Stimulated activated CD4-positive, alpha-beta T cell treated with anti-CD3 and anti-CD28 coated beads, Interleukin-12 subunit alpha, Interleukin-12 subunit beta, amount 100 ng/mL, for 4 hours (primary cell): ENCODE measurements at places on chromosomes 7 and 10.

GRCh38 chr7:101677797-101678479 is 48.8 kb upstream of the MYL10 start:
- no peak for DNase-seq

GRCh38 chr7:2838873-2839578 is 5.1 kb downstream of the GNA12 start:
- no peak for DNase-seq

- no peak for DNase-seq
Measured at GRCh38 chr10:34358729-34359434, 456.2 kb downstream of the PARD3 start.

- DNase-seq: no peak
Measured at GRCh38 chr10:96512524-96513304, 1.0 kb downstream of the TLL2 start.

DNA sequence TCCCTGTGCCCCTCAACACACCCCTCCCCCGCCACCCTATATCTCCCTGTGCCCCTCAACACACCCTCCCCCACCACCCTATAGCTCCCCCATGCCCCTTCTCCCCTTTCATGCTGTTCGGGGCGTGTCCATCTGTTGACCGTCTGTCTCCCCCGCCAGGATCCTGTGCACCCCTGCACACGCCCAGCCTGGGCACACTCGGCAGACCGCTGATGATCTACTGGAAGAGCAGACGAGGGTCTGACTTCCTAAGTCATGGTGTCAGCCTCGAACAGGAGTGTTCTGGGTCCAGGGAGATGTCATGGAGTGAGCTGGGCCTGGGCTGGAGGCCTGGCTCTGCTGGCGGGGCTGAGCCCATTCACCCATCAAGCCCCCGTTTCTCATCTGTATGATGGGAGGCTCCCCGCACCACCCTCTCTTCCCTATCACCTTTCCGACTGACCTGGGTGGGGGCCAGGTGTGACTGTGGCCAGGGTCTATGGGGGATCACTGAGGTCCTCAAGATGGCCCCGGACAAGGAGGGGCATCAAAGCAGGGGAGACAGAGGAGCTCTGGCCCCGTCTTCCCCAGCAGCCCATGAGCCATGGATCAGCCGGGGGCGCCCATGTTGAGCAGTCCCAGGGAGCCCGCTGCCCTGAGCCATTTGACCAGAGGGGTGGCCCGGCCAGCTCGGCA is 48.3 kb downstream of the PDGFA start:
- no peak for DNase-seq

GRCh38 chr7:45103958-45104843 is 7.3 kb downstream of the TBRG4 start:
- DNase-seq: no peak

DNA sequence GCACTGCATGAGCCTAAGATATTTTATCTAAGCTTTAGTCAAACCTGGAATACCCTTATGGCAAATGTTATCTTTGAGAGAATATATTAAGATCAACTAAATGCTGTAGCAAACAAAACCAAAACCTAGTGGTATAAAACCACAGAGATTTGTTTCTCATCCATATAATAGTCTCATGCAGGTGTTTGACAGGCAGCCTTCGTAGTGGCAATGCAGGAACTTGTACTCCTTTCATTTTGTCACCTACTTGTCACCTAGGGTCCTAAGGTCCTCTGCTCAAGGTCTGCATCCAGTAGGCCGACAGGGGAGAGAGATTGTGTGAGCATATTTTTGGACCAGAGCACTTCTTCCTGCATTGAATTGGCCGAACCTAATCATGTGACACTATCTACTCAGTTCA is 352.6 kb downstream of the GPR37 start:
- no peak for DNase-seq

- no peak for DNase-seq
Measured at GRCh38 chr7:67692425-67692824, 695.8 kb downstream of the TYW1 start.

DNA sequence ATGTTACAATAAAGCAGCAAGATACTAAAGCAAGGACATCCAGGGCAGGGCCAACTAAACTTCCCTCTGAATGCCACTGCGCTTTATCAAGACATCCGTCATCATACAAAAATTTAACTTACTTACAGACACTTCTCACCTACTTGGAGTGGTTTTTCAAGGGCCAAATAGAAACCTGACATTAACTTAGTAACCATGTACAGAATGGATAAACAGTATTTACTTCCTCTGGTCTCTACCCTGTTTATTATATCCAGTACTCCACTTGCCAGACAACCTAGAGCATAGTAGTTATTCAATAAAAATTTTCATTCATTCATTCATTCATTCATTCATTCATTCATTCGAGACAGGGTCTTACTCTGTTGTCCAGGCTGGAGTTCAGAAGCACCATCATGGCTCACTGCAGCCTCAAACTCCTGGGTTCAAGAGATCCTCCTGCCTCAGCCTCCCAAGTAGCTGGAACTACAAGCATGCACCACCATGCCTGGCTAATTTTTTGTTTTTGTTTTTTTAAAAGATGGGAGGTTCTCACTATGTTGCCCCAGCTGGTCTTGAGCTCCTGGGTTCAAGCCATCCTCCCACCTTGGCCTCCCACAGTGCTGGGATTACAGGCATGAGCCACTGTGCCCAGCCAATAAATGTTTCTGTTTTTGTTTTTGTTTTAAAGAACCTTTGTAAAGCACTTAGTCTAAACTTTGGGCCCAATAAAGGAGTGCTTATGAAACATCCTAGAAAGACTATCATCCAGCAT is 19.0 kb downstream of the SMURF1 start:
- DNase-seq: no peak

DNA sequence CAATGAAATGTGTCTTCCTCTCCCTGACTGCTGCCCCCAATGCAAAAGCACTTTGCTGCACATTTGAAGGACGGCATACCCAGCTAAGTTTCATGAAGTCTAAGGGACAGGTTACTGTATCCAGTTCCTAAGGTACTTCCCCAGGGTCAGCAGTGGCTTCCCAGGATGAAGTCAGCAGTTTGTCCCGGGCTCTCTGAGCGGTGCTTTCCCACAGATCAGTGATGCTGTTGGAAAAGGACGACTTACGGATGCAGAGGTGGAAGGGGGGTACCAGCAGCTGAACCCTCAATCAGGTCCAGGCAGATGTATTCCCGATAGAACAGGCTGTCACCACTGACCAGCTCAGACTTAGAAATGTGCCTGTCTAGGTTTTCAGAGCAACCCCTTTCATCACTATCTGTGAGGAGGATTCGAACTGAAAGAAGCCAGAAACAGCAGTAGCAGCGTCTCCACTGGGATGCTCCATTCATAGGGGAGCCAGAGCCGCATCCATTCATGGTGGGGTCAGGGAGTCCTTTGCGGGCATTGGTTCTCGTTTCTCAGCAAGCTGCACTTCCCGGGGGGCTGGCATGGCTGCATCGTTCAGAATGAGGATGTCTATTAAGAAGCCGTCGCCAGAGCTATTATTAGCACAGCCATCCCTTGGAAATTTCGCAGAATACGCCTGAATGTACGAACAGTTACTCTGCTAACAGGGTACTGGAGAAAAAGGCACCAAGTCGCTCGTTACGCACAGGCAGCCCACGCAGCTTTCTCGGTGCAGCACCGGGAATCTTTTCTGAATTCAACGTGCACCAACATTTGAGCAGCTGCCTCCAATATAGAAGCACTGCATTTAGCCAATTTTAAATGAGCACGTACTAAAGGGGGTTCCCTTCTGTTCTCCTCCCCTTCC is 303.7 kb downstream of the PRPF18 start:
- DNase-seq: peak; percentile 16

- peak; percentile 80 for DNase-seq
Measured at GRCh38 chr10:101297901-101298486, 56.0 kb upstream of the BTRC start.

DNA sequence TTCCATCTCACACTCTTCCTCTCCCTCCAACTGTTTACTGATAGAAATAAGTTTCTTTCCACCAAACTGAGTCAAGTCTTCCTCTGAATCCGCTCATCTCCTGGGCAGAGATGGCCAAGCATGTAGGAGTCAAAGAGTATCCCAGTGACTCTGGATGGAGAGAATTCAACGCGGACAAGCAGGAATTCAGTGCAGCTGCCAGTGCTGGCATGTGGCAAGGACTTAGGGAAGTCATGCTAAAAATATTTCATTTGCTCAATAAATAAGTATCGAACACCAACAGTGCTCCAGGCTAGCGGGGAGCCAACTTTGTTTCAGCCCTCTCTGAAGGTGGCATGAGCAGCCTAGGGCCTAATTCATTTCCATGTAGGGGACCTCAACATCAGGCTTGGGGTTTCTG is 351.6 kb upstream of the ZMIZ1 start:
- DNase-seq: no peak

DNA sequence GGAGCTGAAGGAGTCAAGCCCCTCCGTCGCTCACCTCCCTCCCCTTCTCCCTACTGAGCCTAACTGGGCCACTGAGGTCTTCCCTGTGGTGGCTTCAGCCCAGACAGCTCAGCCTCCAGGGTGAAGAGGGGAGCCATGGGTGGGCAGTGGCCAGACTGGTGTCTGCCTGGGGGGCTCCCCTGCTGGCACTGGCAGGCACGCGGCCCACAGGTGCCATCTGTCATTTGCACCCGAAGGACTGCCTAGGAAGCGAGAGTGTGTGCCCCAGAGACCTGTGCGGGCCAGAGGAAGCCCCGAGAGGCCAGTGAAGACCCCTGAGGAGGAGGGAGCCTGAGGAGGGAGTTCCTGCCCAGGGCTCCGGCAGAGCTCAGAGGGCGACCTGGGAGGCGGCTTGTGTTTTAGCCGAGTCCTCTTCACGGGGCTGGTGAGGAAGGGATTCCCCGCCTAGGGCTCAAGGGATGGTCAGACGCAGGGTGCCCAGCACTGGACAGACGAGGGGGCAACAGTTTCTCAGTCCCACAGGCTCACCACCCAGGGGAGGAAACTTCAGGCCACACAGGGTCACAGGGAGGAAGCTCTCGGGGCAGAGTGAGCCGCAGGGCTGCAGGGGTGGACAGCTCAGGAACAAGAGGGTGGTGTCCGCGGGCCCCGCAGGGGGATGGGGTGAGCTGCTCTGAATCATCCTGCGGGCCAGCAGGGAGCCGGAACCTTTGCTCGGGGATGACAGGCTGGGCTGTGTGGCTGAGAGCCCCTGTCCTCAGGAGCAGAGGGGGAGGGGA is 76.2 kb upstream of the PPP2R2D start:
- no peak for DNase-seq

- DNase-seq: no peak
Measured at GRCh38 chr10:73206385-73206784, 38.5 kb downstream of the FAM149B1 start.

GRCh38 chr10:79238158-79238520 is 109.1 kb upstream of the PPIF start:
- no peak for DNase-seq

GRCh38 chr7:73429622-73430505 is 3.7 kb upstream of the FZD9 start:
- no peak for DNase-seq

DNA sequence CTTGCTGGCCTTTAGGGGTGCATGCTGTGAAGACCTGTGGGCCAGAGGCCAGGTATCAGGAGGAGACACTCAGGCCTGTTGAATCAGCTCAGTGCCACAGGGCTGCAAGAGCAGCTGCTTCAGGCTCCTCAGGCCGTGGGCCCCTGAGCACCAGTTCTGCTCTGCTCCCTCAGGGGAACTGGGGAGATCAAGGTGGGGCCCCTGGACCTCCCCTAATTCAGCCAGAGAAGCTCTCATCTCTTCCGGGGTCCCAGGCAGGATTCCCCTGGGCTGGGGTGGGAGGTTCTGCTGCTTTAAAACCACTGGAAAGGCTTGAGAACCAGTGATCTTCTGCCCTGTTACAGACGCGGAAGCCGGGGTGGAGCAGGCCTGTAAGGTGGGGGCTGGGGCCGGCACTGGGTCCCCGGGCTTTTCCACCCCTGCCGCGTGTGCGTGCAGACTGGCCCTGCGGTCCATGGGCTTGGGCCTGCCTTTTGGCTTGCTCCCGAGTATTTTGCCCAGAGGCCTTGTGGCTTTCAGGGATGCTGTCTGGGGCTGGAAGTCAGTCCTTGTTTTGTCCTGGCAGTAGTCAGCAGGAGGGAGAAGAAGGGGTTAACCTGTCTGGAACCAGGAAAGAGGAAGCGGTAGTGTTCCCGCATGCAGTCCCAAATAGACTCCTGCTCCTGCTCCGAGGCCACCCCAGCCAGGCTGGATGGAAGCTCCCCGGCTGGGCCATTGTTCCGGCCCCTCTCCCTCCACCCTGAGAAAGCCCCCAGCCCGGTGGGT is 74.3 kb downstream of the LHPP start:
- no peak for DNase-seq

DNA sequence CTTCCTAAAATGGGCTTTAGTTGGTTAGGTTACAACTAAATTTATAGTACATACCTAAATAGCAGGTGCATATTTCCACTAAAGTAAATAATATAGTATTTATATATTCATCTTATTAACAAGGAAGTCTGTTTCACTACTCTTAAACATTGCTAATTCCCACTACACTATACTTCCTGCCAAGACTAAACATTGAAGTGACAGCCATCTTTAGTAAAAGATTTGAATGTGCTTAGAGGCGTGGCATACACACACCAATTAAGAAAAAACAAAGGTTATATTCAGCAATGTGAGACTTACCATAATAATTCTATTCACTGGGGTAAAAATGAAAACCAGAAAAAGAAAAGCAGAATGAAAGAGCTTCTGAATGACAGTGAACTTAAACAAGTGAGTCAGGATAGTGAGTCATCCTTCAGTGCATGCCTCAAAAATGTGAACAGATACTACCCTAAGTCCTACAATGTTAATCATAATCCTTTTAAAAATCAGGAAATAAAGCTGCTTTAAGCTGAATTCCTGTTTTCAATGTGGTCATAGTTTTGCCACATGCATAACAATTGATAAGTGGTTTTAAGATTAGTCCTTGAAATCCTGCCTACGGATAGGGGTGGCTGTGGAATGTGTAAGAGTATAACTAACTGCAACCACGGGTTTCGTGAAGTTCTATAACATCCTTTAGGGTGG is 59.4 kb downstream of the USP6NL start:
- DNase-seq: no peak

- DNase-seq: no peak
Measured at GRCh38 chr7:29328045-29328444, 133.5 kb downstream of the CHN2 start.

DNA sequence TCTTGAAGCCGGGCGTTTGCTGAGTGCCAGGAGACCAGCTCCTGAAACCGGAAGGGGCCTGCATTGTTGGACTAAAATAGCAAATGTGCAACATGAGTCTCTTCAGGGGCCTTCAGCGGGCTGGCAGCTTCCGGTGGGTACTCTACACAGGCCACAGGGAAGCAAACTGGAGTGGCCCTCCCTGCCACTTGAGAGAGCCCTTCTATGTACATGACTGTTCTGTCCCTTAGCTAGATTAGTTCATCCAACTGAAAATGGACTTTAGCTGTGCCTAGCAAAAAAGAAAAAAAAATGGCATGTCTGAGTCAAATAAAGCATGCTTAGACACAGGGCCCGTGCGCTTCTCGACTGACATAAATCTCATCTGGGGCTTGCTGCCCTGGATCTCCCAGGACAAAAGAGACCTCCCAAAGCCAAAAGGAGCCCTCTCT is 115.3 kb upstream of the TCF7L2 start:
- DNase-seq: no peak
